PC-9 (cell line): ENCODE measurements at places on chromosomes 2 and 18. TPM values are rescaled to one million over a fixed set of nuclear protein-coding genes. Genes with fewer than 3 reads are reported as not detected.

Gene NPPC
- total RNA-seq: not detected in 2 replicates

DNA sequence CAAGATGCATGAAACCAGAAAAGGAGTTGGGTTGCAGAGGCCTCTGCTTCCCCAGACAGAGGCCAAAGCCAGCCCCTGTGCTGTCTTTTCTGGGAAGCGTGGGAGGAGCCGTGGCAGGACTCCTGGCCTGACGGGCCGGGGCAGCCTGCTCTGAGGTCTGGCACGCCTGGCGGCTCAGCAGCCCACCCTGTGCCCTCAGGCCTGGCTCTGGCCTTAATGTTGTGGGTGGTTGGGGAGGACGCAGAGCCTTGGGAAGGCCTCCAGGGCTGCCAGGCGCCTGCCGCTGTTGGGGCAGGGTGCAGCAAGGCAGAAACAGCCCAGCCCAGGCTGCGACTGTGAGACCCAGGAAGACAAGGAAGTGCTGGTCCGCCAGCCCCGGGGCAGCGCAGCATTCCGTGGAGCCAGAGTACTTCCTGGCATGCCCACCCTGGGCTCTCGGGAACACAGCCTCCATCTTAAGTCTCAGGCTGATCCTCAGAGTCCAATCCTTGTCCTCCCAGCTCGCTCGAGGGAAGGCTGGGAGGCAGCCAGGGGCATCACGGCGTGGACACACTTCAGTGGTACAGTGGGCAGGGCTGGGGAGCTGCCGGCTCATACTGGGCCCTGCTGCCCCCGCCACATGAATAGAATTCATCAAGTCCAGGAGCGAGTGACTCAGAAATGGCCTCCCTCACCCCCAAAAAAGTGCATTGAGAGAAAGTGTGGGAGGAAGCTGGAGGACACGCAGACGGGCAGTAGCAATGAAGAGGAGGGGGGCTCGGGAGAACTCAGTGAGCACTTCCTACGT lies 72.6 kb downstream of the EMX1 start:
- no peak for DNase-seq

GRCh38 chr2:180604077-180604476 lies 376.3 kb upstream of the UBE2E3 start:
- DNase-seq: no peak

- no peak for DNase-seq
Measured at GRCh38 chr2:118443596-118443995, 355.3 kb downstream of the INSIG2 start.

Gene GRB14
- 2.8 and 3.4 TPM in 2 replicates for total RNA-seq
